CD4-positive, alpha-beta T cell treated with Interleukin-1 beta for 1 hour (primary cell): ENCODE measurements at places on chromosomes 6 and 20.

DNA sequence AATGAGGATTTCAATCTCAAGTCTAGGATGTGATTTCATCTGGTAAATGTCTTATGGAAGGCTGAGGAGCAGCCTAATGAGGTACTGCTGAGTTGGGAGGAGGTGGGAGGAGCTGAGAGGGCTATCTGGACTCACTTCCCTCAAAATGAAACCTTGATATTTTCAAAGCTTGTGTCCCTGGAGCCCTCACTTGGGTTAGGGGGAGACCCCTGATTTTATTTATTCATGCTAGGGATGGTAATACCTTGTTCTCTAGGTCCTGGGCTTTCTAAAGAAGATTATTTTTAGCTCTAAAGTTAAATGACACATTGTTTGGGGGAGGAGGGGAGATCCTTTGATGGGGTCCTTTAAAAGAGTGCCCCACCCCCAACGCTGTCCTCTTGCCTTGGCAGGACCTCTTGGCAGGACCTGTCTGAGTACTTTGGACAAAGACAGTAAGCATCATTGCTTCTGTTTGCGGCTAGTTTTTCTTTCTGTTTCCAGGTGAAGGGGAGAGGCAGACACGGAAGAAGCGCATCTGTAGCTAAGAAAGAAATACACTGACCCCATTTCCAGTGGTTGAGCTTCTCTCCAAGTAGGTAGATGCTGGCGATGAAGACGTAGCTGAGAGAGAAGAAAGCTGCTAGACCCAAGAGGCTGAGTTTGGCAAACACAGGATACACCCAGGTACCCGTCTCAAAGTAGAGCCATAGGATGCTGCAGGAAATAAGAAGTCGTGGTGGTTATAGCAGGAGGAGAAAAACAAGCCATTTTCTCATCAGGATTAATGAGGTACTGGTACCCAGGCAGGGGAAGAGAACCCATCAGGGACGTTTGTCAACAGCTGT lies 55.6 kb downstream of the ADTRP start:
- DNase-seq, result no peak

DNA sequence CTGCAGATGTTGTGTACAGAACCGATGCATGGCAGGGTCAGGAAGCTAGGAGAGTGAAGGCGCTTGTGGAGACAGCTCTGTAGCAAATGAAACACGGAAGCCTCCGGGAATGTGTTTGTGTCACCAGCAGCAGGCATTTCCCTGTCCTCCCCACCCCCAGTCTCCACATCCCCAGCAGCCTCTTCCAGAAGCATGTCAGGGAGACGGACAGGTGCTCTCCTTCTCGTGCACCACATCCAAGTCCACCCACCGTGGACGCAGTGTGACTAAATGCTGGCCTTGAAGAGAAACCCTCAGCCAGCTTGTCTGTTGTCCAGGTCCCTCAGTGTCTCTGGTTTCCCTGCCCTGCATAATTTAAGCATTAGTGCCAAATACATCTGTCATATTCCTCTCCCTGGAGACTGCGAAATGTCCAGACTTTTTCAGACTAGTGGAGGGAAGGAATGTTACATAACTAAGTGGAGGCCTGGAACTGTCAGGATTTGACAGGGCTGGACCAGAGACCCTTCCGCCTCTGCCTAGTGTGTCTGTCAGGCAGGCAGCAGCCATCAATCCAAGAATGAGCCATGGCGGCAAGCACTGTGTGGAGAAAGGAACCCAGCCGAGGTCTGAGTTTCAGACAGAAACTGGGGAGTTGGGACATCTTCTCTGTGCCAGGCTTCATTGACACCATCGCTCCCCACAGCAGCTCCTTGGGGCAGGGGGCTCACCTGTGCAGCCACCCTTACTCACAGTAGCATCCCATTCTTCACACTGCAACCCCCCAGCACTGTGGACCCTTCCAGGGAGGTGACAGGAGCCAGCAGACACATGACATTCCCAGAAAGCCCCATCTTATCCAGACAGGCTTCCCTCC lies 26.6 kb upstream of the PI16 start:
- no peak for DNase-seq

GRCh38 chr6:24861934-24862333 lies 63.2 kb upstream of the ARMH2 start:
- DNase-seq, result no peak

GRCh38 chr20:60070791-60071190 lies 112.6 kb downstream of the CDH26 start:
- DNase-seq, result no peak

DNA sequence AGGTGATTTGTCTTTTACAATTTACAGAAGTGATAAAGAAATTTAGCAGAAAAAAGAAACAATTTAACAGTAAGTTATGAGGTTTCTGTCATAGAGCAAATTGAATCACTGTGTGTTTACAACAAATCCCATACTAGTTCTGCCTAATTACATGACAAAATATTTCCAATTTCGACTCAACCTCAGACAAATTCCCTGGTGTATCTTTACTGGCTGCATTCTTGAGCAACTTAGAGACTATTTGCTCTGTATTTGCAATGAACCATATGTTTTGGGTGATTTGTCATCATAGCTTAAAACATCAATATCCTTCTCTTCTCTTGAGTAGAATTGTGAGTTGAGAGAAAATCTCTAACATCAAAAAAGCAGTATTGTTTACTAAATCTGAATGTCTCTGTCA lies 128.7 kb downstream of the SIM1 start:
- no peak for DNase-seq

DNA sequence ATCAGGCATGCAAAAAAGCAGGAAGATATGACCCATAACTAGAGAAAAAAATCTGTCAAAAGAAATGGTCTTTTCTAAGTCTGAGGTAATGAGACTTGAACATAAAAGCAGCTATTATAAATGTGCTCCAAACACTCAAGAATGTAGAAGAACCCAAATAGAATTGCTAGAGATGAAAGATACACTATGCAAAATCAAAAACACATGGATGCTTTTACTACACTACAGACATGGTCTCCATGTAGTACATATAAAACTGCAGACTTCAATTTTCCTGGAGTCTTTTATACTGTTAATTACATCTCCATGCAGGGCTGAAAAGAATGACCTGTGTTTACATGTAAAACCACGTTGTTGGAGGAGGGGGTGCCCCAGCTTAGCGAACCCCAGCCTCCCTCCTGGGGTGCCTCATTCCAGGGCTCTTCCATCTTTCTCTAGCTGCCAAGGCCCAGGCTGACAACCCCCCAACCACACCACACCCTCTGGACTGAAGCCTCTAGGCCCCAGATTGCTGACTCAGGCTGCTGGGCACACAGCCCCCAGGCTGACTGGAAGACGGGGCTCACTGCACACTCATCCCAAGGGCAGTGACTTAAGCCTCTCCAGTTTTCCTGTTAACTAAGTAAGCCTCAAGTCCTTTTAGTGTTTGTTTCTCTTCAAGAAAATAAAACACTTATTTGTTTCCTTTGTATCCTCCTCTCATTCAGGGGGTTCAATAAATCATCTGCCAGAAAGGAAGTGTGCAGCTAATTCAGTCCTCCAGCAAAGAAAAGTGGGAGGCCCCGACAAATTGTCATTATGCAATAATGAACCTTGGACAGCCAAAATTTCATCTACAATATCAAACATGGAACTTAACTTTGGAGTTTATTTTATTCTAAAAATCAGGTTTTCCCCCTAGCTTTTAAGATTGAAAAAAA lies 26.0 kb upstream of the PLAGL1 start:
- DNase-seq, result no peak

GRCh38 chr6:168161371-168161750 lies 82.3 kb upstream of the FRMD1 start:
- no peak for DNase-seq
